ENCODE measurements at places on chromosomes 6 and 20.

GRCh38 chr6:150548330-150548729, 51.4 kb upstream of the PLEKHG1 start:
- no peak for DNase-seq

- no peak for DNase-seq
Measured at GRCh38 chr20:32446301-32447100, 88.4 kb downstream of the ASXL1 start.

DNA sequence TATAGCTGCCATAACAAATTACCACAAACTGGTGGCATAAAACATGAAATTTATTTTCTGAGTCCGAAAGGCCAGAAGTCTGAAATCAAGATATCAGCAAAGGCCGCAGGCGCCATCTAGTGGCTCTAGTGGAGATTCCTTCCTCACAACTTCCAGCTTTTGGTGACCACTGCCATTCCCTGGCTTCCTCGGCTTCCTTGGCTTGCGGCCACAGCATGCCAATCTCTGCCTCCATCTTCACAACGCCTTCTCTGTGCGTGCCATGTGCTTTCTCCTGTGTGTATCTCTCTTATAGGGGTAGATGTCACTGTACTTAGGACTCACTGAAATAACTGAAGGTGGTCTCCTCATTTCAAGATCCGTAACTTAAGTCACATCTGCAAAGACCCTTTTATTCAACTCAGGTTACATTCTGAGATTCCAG, 5.4 kb upstream of the PLAGL1 start:
- peak; percentile 80 for DNase-seq

- no peak for DNase-seq
Measured at GRCh38 chr6:31239854-31240253, 32.0 kb downstream of the HLA-C start.

- DNase-seq, result no peak
Measured at GRCh38 chr20:42836339-42836738, 353.4 kb downstream of the PTPRT start.

GRCh38 chr6:8674126-8674525, 238.8 kb upstream of the SLC35B3 start:
- no peak for DNase-seq

DNA sequence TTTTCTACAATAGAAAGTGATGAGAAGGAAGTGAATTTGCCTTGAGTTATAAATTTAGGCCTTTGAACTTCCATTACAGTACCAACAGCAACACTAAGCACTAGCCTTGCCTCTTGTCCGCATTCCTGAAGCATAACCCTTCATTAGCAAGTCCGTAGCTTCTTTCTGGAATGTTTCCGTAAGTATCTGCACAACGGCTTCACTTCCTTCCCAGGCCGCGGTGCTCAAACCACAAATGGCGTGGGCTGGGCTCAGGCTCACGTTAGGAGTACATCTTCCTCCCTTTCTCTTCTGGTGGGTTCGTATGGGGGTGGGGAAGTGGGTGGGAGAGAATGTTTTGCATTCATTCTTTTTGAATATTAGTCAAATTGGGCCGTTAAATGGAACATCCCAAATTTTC, 193.8 kb upstream of the SNX9 start:
- no peak for DNase-seq

- DNase-seq, result no peak
Measured at GRCh38 chr20:9442858-9443257, 71.5 kb upstream of the LAMP5 start.

GRCh38 chr6:112320561-112321318, 26.4 kb upstream of the RFPL4B start:
- no peak for DNase-seq

DNA sequence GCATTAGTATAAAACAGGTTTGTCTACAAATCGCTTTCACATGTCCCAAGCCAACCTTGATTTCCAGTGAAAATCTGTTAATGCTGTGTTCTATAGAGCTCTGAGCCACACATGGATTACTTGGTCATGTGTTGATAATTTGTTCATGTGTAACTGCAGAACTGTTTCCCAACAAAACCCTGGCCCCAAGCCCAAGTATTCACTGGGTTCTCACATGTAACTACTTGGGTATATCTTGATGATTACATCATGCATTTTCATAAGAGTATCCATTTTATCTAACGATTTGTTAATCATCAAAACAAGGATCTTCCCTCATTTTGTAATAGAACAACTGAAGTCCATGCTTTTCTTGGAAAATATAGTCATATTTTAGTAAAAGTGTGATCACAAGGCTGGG, 657.6 kb downstream of the PRKN start:
- no peak for DNase-seq

GRCh38 chr6:45844986-45845385, 170.7 kb downstream of the CLIC5 start:
- DNase-seq, result no peak

DNA sequence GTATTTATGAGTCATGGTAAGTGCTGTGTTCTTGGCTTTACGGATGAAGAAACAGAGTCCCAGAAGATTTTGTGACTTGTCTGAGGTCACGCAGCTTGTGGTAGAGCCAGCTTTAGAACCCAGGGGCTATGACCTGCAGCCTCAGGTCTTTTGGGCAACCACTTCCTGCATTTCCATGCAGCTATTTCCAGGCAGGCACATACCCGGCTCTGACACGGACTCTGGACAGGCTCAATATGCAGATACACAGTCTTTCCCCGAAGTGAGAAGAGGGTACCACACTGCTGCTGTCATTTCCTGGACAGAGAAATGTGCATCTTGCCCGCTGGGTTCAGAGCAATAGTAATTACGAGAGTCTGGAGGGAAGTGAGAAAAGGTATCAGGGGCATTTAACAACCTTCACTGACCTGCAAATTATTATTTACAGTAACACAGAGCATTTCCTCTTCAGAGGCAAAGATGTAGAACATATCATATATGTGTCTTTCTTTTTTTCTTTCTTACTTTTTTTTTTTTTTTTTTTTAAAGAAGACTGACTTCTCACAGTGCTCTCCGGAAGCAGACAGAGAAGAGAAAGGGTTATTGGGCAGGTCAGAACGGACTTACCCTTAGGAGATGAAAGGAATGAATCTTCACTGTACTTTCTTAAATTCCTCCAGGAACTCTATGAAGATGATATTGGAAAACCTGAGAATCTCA, 185.1 kb downstream of the CLIC5 start:
- no peak for DNase-seq

DNA sequence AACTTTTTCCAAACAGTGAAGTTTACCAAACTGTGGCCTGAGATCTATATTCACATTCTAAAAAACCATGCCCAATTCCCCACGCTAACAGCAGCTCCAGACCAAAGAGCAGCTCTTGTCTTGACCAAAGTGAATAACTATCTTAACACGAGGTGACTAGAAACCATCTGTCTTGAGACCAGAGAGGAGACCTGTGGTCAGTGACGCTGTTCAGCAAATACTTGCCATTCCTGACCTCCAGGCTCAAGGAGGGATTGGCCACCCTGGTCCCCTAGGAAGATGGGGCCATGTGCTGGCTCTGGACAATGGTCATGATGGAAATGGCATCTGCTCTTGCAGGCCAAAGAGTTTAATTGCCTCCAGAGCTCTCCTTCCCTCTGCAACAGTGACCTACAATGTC, 104.4 kb upstream of the CD93 start:
- DNase-seq, result no peak

- DNase-seq, result no peak
Measured at GRCh38 chr6:73636048-73636447, 17.7 kb downstream of the SLC17A5 start.

DNA sequence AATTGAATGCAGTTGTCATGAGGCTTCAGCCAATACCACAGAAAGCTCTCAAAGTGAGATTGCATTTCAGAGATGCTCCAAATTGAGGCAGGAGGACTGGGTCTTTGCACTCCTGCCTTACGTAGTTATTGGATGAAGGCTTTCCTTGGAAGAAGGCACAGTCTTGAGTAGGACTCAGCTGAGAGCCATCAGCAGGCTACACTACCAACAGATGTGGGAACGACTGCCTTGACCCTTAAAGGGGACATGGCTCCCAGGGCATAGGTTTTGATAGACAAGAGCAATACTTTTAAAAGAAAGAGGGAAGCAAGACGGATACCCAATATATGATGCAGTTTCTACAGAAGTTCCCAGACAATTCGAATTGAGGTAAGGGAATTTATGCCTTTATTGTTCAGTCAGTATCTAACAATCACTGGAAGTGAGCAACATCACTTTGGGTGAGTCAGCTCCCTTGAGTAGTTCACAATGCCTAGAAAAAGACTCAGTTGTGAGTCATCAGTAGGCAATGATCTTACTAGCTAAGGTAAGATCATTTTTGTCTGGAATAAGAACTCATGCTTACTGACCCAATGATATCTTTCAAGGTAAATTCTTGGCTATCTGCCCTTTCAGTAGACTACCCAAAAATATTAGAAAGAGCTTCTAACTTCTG, 390.8 kb downstream of the GJA1 start:
- no peak for DNase-seq

DNA sequence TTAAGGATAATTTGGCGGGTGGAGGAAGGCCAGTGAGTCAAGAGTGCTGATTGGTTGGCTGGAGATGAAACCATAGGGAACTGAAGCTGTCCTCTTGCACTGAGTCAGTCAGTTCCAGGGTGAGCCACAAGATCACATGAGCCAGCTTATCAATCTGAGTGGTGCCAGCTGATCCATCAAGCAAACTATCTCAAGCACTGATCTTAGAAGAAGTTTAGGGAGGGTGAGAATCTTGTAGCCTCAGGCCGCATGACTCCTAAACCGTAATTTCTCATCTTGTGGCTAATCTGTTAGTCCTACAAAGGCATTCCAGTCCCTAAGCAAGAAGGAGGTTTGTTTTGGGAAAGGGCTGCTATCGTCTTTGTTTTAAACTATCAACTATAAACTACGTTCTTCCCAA, 954.3 kb downstream of the KIF16B start:
- no peak for DNase-seq

- DNase-seq, result no peak
Measured at GRCh38 chr6:122749451-122750050, 30.0 kb upstream of the FABP7 start.

GRCh38 chr6:28742668-28743270, 181.0 kb downstream of the TRIM27 start:
- DNase-seq, result peak; percentile 31

- no peak for DNase-seq
Measured at GRCh38 chr6:14452567-14453527, 335.3 kb downstream of the CD83 start.

DNA sequence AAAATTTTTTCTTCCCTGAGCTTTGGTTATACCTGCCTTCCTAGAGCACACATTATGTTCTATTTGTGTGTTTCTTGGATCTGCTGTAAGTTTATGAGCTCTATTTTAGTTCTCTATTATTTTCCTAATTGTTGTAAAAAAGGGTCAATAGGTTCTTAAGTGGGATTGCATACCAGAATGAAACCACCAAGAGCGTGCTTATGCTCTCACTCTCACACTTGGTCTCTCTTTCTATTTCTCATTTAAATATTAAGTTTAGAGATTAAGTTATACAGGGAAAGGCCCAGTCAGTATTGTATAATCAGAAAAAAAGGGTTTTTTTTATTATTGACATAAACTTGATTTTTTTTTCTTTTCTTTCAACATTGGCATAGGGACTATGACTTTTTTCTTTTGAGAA, 96.8 kb downstream of the RIMS1 start:
- no peak for DNase-seq

DNA sequence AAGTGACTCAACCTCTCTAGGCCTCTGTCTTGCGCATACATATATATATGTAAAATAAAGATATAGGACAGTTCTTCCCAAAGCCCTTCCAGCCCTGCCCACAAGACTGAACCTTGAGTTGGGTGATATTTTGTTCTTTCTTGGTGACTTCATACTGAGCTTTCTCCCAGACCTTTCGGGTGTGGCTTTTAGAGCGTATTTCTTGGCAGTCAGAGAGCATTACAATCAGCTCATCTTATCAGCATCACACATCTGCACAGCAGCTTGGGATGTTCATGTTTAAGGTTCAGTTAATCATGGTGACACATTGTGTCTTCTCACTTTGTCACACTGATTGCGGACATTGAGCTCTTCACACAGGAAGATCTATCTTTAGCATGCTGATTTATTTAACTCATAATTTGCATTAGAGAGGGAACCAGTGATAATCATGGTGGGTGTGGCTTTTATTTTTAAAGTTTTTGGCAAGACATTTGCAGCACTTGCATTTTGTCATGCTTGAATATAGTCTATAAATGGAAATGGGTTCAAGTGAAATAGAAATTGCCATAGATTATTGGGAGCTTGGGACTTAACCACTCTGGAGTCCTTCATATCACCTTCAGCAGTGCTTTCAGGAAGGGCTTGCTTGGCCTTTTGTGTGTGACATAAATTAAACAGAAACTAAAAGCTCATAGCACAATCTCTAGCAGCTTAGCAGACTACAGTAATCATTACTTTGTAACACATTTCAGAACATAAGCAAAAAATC, 8.3 kb downstream of the KIF3B start:
- no peak for DNase-seq

DNA sequence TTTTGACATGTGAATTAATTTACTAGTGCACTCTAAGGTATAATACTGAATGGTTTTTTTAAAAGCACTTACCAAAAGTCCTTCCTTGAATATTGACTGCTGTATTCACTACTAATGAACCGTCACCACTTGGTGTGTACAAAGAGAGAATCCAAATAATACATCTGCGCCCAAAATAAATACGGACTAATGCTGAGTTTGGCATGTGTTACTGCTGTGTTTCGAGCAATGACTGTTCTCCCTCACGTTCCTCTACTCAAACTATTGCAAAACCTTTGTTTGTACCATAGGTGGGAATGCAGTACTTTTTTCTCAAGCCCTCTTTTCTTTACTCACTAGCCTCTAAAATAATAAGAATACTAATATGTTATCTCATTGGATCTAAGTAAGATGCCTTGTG, 305.5 kb downstream of the QKI start:
- DNase-seq, result no peak

DNA sequence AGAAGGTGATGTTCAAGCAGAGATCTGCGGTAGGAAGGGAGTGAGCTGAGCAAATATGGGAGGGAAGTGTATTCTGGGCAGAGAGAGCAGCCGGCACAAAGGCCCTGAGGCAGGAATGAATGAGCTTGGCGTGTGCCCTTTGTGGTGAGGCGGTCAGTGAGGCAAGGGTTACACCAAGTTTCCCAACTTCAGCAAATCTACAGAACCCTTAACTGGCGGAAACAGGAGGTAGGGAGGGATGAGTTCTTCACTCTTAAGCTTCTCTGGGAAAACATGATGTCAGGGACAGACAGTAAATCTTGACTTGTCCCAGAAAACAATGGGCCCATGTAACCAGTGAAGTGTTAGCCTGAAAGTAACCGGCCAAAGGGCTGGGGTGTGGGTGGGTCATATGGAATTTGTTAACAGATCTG, 97.1 kb upstream of the PTPN1 start:
- no peak for DNase-seq

GRCh38 chr20:42588847-42589246, 600.9 kb downstream of the PTPRT start:
- DNase-seq, result no peak
